ENCODE measurements at places on chromosomes 11 and 22.
A peak's percentile ranks its signal among the peaks of the same experiment; 100 is the strongest.

DNA sequence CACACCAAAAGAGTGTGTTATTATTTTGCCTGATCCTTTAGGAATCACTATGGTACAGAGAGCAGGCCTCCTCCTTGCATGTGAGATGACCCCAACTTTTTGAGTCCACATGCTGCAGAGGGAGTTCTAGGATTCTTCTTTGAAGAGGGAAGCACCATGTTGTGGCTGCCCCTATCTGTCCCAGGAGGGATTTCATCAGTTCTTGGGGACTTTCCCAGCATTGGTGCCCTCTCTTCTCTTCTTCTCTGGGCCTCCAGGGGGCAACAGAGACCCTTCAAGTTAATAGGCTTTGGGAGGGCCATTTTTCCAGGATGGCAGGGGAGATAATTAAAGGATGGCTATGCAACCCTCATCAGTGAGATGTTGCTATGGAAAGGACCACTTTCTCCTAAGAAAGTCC is 3.6 kb downstream of the MMP1 start:
- no peak for DNase-seq

DNA sequence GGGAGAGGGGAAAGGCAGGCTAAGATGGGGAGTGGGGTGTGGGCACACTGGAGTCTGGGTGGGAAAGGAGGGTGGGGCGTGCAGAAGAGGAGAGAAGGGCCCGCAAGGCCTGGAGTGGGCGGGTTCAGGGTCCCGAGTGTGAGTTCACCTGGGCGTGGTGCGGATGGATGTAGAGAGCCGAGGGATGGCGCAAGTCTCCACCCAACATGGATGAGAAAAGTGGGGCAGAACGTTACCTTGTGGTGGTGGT is 364 bp upstream of the ABCC8 start:
- DNase-seq, result no peak

- DNase-seq, result no peak
Observed at GRCh38 chr11:995044-995751, 41.3 kb downstream of the MUC6 start.

GRCh38 chr11:73325036-73325981 is 17.2 kb downstream of the ARHGEF17 start:
- DNase-seq, result no peak

DNA sequence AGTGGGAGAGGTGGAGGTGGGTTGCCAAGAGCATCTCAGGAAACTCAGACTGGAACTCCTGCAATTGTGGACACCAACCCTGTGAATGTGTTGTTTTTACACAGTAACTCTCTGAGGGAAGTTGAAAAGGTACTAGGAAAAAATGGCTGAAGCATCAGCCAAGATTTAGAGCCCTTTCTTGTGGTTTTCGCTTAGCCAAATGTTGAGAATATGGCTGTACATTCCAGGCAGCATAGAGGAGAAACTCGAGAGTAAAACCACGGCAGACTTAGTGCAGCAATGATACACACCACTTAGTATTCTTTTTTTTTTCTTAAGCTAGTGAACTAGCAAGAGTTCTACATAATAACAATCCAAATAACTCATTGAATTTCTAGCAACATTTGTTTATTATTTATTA is 309.7 kb upstream of the MTNR1B start:
- DNase-seq, result no peak

DNA sequence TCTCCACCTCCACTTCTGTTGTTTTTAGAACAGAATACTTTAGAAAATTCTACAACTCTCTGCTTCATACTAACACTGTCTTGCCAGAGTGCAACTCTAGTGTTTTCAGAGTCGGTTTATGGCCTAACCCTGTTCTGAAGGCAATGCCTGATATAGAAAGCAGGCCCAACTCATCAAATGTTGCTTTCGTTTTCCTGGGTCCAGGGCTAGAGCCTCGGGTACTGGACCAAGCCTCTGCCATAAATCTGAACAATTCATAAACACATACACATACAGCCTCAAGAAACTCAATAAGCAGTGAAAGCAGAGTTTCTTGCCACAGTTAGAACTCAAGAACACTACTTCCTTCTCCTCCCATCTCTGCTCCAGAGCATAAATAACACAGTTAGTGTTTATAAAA is 9.8 kb downstream of the TMEM218 start:
- DNase-seq, result no peak

DNA sequence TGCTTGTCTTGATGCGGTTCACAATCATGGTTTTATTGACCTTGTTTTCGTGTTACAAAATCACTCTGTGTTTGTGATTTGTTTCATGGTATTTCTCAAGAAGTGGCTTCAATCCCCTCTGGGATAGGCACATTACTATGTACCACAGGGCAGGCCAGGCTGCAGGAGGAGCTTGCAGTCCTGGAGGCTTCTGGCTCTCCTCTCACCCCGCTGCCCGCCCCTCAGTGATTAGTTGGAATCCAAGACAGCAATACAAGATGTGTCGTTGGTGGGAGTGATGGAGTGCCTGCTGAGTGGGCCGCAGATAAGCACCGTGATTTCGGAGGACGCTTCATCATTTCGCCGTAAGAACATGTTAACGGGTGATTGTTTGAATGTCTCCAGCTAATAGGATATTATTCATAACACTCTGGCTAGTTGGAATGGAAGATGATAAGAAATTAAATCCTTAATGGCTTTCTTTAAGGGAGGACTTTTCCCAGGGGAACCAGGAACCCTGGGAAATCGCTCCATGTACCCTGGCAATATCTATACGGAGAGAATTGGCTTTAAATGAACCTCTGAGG is 384.4 kb downstream of the MIAT start:
- no peak for DNase-seq

DNA sequence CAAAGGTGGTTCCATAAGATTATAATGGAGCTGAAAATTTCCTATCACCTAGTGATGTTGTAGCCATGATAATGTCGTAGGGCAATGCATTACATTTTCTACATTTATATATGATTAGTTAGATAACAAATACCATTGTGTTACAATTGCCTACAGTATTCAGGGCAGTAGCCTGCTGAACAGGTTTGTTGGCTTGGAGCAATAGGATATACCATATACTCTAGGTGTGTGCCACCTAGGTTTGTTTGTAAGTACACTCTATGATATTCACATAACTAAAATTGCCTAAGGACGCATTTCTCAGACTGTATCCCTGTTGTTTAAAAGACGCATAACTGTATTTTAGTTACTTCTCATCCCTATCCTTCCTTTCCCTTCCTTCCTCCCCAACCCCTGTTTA is 13.6 kb downstream of the PLEKHB1 start:
- DNase-seq, result no peak

- no peak for DNase-seq
Observed at GRCh38 chr11:66242095-66242765, 26.2 kb upstream of the RAB1B start.

DNA sequence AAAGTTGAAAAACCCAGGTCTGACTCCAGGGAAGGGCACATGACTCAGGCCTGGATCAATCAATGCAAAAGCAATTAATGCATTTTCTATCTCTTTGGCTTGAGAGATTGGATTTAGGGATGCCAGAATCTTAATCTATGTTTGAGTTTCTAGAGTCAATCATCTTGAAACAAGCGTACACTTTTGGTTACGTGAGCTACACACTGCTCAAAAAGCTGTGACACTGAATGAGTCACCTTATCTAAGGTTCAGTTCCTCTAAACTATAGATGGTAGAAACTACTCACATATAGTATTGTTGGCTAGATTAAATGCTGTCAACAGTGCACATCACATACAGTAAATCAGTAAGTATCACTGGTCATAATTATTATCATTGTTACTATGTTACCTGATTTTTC is 24.2 kb downstream of the MRE11 start:
- no peak for DNase-seq

- no peak for DNase-seq
Observed at GRCh38 chr11:134537296-134537695, 125.3 kb upstream of the B3GAT1 start.

- no peak for DNase-seq
Observed at GRCh38 chr11:57237204-57237681, at the start of gene APLNR. APLNR (minus strand) TSS chr11:57237250; CDS start chr11:57237004, 246 bp downstream.

- DNase-seq, result no peak
Observed at GRCh38 chr11:65578667-65579066, 2.8 kb downstream of the EHBP1L1 start.

- no peak for DNase-seq
Observed at GRCh38 chr11:119019996-119020395, 1.4 kb downstream of the TRAPPC4 start.

DNA sequence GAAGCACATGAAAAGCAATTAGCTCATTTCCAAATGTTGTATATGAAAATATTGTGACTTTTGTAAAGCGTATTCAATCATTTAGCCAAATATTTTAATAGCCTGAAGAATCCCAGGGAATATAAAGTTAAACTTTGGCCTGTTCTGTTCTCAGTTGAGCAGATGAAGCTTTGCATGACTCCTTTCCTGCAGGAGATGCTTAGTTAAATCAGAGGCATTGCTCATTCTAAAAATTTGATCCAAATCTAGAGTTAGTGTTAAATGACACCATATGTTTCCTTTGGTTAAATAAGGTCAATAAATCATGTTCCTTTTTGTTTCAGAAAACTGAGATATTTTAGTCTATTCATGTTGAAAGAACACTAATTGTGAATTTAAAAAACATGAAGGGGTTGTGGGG is 51.2 kb upstream of the BIRC3 start:
- DNase-seq, result no peak

DNA sequence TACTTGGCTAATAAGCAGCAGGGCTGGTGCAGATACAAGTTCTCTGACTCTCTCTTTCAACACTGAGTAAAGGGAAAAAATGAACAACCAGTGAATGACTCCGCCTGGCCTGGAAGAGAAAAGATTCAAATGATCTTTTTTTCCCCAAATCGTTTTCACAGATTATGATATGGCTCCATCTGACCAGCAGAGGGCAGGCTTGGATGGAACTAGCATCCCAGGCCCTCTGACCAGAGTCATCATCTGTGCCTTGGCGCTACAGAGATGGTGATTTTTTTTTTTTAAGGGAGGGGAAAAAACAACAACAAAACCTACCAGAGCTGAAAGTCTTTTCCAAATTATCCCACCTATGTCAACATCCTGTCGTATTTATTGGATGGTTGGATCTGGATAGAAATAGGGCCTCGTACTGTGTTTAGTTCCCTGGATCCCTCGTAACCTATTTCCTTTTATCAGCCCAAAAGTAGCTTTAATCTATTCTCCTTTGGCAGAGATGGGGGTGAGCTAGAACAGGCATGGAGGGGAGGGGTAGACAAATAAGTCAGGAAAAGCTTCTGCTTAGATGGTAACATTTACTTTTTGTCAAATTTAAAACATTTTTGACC is 69.7 kb downstream of the PRSS23 start:
- peak; percentile 72 for DNase-seq

DNA sequence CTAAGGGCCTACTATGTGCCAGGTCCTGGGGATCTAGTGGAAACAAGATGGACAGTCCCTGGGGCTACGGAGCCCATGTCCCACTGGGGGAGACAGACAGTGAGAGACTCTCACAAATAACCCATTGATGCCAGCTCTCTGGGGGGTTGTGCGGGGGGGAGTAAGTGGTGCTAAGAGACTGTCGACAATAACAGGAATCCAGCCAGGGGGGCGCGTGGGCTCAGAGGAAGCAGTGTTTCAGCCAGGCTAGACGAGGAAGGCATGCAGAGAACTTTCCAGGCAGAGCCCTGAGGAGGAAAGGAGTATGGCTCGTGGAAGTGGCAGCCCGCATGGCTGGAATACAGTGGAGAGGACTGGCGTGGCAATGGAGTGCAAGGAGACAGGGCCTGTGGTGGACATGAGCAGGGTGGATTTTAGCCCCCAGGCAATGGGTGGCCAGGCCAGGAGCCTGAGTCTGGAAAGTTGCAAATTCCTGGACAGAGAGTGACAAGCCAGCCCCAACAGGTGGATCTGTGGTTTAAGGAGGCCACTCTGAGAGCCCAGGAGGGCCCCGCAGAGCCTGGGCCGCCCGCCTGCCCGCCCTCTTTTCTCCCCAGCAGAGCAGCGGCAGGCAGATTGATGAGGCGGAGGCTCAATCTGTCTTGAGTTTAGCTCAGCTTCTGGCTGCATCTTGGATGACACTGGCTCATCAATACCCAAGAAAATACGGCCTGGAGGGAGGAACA is 40.0 kb upstream of the TCF20 start:
- no peak for DNase-seq

GRCh38 chr11:33970984-33971466 is 79.1 kb upstream of the LMO2 start:
- DNase-seq, result peak; percentile 52

- no peak for DNase-seq
Observed at GRCh38 chr11:70477176-70477575, 78.8 kb downstream of the CTTN start.

Data from stromal cell of bone marrow (primary cell).